ENCODE measurements at places on chromosomes 1 and 21.

- no peak for DNase-seq
Observed at GRCh38 chr1:177341773-177342172, 171.0 kb downstream of the BRINP2 start.

DNA sequence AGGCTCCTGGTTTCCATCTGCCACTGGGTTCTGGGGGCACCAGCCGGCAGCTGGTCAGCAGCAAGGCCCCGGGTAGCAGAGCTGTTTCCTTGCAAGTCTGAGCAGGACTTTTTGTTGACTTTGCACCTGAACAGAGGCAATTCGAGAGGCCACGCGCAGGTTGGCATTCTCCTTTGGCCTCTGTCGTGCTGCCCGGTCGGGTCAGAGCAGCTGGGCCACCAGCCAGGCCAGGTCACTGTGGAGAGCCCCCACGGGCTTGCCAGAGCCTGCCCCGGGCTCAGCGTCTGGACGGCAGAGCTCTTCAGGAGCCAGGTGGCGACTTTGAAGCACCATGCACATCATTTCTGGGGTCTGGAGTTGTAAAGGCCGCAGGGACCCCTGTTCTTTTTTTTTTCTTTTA lies 28.4 kb upstream of the TMEM52 start:
- no peak for DNase-seq

GRCh38 chr1:113930499-113931161 lies 1.5 kb downstream of the HIPK1 start:
- DNase-seq: peak; percentile 82

DNA sequence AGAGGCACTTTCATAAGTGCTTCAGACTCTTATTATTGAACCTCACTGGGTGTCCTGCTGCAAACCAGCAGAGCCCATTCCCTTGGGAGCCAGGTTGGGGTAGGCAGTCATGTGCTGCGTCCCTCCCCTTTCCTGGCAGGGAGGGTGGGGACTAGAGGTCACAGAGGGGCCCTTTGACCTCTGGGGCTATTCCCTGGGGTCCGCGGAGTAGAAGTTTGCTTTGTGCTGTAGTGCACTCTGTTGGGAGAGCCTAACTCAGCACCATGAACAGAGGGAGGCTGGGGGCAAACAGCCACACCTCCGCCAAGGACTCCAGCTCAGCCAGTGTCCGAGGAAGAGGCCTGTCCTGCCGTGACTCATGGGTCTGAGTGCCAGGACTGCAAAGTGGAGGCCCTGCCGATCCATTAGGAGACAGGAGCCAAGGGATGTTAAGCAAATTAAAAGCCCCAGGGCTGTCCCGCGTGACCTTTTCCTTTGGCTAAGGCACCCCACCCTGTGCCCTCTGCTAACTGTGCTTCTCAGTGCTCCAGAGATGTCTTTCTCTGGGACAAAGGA lies 3.0 kb upstream of the IGSF21 start:
- DNase-seq: no peak

DNA sequence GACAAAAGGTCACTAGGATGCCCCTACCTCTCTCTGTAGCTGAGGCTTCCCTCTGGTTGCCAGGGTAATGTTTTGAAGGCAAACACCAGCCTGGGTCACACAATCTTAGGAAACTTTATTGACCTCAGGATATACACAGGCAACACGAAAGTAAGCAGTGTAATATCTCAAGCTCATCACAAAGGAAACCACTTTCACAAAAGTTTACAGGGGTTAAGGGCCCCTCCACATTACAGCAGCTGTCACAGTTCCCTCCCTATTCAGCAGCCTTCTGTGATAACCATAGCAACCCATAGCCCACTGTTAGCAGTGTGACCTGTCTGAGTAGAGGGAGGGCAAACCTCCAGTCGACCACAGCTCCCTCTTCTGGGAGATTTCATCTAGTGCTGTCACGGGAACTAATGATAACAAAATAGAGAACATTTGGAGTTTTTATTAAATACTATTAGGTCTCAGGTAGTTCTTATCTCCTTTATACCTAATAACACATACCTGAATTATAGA lies 149.8 kb downstream of the PTPRC start:
- DNase-seq: peak; percentile 60

DNA sequence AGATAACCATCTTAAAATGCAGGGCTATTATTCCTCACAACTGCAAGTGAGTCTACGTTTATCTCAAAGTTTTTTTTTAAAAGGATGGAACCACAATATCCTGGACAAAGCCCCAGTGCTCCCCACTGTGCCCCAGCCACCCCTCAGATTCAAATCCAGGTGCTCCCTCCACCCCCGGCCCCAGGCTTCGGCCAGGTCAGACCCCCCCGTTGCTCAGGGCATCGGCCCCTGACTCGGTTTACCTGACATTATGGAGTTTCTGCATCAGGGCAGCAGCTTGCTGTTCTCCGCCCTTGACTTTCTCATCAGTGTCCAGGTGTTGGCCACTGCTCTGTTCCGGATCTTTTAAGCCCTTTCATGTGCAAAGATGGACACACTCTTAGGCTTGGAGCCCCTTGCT lies 72.9 kb downstream of the SCCPDH start:
- DNase-seq: no peak

GRCh38 chr1:87149241-87150041 lies 179.2 kb upstream of the LMO4 start:
- DNase-seq: peak; percentile 99

DNA sequence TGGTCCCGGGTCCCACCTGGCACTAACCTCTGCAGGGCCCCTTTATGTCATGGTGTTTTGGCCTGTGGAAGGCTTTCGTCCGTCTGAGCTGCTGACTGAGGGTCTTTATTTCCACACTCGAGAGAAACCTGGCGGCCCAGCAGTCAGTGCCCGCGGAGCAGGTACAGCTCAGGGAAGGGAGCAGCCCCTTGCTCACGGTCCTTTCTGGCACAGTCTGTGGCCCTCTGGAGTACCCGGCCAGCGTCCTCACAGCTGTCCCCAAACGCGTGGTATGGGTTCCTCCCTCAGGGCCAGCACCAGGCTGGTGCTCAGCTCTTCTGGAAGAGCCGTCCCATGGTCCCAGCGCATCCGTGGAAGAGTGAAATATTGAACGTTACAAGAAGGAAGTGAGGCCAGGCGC lies 24.3 kb downstream of the SKI start:
- no peak for DNase-seq

DNA sequence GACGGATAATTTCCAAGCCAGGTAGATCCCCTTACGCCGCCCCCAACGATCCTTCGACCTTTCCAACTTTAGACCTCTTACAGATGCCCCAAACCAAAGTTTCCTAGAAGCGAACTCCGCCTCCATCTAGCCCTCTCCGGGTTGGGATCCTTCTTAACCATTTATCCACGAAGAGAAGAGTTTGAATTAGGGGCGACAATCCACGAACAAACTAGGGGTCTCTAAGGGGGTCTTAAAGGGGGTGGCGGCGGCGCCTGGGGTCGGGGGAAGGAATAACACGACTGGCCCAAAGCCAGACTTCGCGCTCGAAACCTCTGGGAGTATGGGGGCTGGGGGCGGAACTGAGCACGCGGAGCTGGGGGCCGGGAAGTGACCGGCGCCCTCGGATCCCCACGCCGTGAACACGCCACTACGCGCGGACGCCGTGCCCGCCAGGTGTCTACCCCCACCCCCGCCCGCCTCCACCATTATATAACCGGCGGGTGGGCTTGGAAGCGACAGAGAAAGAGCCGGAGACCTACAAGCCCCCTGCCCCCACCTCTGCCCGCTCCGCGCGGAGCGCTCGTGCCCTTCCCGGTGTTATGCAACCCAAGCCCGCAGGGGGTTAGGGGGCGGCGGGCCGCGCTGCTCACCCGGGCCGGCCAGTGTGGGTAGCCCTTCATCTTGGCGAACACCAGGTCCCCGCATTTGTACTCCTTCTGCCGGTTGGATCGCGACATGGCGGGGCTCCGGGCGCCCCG lies 594 bp downstream of the HDGF start:
- peak; percentile 85 for DNase-seq

GRCh38 chr1:32991386-32991785 lies 26.8 kb upstream of the RNF19B start:
- peak; percentile 65 for DNase-seq

DNA sequence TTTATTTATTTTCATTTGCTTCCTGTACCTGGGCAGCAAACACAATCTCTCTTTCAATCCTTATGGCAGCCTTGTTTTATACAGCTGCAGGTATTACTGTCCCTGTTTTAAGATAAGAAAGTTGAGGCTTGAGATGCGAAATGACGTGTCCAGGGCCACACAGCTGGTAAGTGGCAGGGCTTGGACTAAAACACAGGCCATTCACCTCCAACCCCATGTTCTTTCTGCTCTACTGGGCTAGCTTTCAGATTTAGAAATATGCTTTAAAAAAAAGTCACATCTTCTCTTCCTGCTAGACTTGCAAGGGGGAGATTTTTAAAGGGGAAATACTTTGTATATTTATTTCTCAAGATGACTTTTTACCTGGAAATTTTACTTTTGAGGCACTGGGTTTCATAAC lies 62.8 kb downstream of the CNST start:
- DNase-seq: no peak

- DNase-seq: no peak
Observed at GRCh38 chr21:31329456-31330143, 14.5 kb downstream of the TIAM1 start.

GRCh38 chr1:5920201-5920600 lies 72.0 kb downstream of the NPHP4 start:
- DNase-seq: no peak

- DNase-seq: peak; percentile 65
Observed at GRCh38 chr1:232486454-232487207, 143.3 kb downstream of the SIPA1L2 start.

DNA sequence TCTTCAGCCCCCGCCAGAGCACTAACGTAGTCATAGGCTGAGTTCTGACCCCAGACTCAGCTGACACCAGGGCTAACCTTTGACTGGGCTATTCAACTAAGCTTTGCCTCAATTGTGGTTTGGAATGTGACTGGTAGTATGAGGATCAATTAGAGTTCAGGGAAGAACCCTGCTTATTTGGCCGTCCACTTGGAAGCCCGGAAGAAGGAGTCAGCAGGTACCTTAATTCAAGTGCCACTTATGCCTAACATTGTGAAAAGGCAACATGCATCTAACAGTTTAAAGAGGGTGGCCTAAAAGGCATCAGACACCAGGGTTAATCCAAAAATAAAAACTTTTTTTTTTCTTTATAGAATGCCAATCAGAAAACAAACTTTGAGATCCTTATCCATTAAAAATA lies 92.3 kb downstream of the BEND5 start:
- no peak for DNase-seq

DNA sequence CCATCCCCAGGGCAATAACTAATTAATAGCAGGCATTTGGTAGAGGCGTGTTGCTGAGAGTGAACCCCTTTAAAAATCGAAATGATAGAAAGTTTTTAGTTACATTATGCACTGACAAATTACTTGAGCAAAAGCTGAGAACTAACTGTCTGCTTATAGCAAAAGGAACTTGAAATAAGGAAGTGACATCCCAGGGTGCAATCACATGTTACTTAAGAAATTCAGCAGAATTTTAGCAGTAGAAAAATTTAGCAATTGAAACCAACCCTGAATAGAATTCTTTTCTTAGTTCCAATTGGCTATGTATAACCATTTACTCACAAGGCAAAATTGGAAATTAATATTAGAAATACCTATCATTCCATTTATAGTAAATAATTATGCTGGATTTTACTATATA lies 139.5 kb upstream of the SAMSN1 start:
- DNase-seq: no peak

DNA sequence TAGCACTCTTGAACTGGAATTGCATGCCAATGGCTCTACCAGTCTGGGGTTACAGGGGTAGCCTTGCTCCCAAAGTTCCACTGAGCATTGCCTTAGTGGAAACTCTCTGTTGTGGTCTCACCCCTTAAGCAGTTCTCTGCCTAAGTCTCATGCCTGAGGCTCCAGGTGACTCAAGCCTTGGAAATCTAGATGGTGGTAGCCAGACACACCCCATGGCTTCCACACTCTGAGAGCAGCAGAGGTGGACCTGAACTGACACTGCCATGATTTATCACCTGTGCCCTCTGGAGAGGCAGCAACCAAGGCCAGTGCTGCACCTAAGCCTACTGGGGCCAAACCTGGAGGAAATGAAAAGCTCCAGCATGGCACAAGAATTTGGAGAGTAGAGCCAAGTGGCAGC lies 285.7 kb upstream of the PKN2 start:
- peak; percentile 88 for DNase-seq

- no peak for DNase-seq
Observed at GRCh38 chr1:72326494-72326893, 44.2 kb upstream of the NEGR1 start.

- no peak for DNase-seq
Observed at GRCh38 chr1:183885142-183885735, 80.3 kb downstream of the RGL1 start.

All from trophoblast cell (in vitro differentiated cells and primary cell).